Stimulated activated naive B cell treated with anti-CD40 and anti-IgM and Interleukin-4, amounts not matched to agents 10 μg/mL and 1 μg/mL and 100 μg/mL, for 72 hours (primary cell): ENCODE measurements at places on chromosomes 6 and 20.

DNA sequence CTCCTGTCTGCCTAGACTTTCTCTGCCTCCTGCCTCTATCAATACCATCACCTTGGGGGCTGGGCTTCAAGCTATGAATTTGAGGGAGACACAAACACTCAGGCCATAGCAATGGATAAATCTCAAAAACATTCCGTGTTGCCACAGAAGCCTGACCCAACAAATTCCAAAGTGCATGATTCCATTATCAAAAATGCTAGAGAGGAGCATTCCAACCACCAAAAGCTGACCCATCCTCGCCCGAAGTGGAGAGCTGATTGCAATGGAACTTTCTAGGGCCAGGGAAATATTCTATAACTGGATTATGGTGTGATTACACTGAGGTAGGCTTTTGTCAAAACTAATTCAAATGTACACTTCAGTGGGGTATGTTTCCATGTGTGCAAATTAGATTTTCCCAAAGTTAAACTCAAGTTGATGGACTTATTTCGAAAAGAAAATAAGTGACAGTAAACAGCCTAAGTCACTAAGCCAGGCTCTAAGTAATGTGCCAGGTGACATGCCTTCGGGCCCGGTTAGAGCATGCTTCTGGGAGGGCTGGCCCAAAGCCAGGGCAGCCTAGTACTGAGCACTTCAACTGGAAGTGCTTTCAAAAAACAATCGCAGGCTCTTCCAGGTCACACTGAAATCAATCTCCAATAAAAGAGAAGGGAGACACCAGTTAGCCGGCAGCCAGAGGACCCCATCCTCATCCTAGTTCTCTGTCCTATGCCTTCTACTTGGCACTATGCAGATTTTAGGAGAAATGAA lies 142.3 kb downstream of the TBXT start:
- no peak for DNase-seq

DNA sequence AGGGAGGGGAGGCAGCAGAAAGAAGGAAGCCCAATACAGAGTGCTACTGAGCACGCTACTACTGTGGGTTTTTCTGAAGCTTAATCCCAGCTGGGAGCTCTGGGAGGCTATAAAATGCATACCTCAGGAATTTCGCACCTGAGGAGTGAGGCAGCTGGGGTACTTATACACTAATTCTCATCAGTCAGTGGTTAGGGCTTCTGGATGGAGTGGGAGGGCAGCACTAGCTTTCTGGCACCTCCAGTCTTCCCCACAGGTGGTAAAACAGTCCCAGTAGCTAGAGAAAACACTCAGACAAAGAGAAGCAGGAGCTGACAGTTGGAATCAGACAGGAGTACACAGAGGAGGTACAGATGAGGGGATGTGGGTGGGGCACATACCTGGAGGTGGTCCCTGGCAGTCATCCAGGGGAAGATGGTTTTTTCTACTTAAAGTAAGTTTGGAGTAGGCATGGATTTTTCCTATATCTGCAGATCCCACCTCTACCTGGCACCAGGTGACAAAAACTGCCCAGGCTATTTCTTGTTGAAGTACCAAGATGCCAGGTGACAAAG lies 37.8 kb downstream of the CPXM1 start:
- DNase-seq, result no peak

DNA sequence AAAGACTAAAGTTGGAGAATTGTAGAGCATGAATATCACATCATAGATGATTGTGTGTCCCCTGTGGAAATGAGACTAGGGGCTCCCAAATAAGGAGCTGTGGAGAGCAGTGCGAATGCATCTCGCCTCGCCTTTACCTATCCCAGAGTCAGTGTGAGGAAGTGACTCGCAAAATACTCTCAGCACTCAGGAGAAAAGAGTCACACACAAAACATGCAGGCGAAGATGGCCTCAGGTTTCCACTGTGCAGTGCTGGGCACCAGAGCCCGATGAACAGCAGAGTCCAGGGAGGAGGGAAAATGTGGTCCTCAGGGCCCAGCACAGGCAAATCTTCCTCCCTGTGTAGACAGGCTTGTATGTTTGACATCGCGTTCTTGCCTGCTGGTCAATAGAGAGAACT lies 126.5 kb upstream of the AFDN start:
- no peak for DNase-seq

DNA sequence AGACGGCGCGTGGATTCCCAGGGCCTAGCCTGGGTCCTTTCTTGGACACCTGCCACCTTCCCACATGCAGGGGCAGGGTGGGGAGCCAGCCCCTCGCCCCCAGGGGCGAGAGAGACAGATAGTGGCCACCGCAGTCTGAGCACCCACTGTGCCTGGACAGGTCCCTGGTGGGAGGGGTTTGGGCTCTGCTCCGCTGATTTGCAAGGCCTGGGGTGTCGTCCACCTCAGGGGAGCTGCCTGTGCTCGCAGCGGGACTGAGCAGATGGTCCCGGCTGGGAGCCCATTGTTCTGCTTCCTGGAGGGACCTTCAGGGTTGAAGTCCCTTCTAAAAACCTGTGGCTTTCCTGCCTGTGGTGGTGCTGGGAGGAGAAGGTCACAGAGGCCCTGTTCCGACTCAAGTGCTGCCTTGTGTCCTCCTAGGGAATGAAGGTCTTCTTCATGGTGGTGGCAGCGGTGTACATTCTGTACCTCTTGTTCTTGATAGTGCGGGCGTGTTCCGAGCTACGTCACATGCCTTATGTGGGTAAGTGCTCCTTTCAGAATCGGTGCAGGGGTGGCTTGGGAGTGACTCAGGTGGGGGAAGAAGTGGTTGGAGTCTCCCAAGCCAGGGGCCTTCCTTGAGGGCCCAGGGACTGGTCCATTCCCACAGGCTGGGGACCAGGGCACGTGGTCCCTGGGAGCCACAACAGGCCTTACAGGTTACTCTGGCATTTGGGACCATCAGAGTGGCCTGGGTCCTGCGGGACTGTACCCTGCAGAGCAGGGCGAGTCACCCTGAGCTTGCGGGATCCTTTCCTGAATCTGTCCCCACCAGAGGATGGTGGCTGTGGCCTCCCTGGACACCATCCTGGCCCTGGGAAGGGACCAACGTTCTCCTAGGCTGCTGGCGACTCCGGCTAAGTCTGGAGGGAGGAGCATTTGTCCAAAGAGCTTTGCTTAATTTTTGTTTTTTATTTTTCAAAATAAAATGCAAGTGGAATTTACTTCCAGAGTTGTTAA lies 19.6 kb downstream of the DYNLT1 start:
- DNase-seq, result no peak

DNA sequence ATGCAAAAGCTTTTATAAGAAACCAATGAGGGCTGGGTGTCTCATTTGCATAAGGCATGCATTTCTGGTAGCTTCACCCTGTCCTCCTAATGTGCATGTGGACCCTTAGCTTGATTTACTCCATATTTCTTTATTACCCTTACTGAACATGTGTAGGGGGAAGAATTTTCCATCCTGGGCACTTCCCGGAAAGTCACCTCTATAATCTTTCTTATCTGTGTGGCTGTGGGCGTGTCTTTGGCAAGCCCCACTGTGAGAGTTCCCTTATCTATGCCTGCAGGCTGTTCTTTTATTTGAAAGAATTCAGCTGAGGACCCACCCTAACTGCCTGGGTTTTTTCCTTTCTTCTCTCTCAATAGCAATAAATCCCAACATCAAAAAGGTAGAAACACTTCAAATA lies 627.8 kb downstream of the DOK5 start:
- DNase-seq, result no peak

DNA sequence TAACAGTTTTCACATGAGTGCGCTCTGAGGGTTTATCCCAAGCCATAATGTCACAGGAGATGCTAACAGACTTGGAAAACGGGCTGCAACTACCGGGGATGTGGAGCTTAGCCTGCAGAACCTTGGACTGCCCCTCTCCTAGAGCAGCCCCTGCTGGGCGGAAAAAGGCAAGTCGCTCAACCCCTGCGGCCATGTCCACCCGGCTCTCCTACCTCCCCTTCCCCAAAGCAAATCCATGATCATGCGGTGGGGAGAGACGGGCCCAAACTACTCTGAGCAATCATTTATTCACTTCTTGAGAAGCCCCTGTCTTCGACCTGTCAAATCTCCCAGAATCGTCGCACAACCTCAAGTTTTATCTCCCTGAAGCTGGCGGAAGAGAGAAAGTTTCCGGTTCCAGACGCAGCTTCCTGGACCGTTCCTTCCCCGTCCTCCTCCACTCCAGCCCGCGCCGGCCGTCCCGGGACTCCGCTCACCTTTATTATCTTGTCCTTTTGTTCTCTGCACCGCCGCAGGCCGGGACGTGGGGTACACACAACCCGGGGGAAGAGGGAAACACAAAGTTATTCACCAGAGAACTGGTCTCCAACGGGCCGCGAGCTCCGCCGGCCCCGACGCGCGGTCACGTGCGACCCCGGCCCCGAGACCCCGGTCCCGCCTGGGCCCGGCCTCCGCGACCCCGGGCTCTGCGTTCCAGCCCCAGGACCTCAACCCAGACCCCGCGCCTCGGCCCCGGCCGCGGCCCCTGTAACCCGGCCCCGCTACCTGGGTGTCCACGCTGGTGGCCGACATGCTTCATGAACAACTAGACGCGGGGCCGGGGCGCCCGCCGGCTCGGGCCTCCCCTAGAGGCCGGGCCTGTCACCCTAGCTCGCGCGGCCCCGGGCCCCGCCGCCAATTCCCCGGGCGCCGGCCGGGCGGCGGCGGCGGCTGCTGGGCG lies 560 bp downstream of the YTHDF1 start:
- DNase-seq, result no peak

GRCh38 chr20:48652961-48653705 lies 174.7 kb downstream of the PREX1 start:
- no peak for DNase-seq

DNA sequence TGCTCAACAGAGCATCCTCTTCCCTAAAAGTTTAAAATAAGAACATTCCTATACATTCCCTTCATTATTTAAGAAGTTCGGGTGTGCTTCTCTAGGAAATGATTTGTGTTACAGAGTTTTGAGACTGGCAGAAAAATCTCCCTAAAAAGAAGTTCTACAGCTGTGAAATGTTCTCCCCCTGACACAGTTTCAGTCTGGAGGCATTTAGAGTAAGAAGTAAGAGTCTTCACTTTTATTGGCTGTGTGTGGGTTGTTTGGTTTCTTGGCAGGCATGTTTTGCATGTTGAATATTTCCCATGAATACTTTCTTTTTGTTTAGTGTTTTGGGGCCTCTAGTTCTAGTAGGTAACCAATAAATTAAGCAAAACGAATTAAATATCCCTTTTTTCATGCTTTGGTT lies 195.9 kb downstream of the TENT5A start:
- DNase-seq, result no peak

DNA sequence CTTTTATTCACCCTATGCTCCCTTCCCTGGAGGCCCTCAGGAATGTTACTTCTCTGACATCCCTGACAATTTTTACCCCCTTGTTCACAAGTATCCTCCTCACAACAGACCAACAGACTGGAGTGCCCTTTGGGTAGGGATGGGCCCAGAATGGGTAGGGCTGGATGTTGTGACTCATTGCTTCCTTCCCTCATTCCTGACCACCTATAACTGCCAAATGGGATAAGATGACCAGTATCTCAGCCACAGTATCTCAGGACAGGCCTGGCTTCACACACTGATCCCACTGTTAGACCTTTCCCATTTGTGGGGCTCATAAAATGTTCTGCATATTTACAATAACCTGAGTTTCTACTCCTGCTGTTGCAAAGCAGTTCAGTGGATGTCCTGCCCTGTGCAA lies 223.0 kb upstream of the LRFN2 start:
- no peak for DNase-seq

GRCh38 chr6:170314983-170315382 lies 8.4 kb downstream of the FAM120B start:
- DNase-seq, result no peak

GRCh38 chr6:79602859-79603258 lies 28.3 kb upstream of the SH3BGRL2 start:
- DNase-seq, result no peak

DNA sequence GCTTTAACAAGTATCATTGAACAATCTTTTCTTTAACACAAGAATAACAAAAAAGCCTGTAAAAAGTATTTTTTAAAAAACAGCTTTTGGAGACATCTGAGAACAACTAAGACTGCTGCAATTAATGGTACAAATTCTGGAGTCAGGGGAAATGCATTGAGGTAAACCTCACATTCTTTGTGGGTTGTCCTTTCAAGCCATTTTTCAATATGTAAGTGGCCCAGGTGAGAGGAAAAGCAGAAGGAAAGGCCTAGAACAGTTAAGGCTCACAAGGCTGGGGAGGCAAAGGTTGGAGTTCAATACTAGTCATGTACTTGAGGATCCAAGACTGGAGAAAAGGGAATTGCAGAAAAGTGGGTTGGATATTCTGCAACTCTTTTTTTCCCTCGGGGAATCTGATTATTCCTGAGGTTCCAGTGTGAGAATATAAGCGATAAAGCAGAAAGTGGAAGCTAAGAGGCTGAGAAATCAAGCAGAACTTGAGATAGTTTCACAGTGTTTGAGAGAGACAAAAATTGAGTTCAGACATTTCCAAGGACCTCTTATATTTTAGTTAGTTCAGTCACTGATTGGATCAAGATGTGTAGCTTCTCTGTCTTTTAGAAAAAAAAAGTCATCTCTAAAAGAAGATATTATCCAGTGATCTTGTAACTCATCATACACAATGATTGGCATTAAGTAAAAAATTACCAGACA lies 25.0 kb upstream of the TXLNB start:
- DNase-seq, result no peak

GRCh38 chr20:58436868-58437645 lies 48.0 kb downstream of the VAPB start:
- DNase-seq, result no peak

DNA sequence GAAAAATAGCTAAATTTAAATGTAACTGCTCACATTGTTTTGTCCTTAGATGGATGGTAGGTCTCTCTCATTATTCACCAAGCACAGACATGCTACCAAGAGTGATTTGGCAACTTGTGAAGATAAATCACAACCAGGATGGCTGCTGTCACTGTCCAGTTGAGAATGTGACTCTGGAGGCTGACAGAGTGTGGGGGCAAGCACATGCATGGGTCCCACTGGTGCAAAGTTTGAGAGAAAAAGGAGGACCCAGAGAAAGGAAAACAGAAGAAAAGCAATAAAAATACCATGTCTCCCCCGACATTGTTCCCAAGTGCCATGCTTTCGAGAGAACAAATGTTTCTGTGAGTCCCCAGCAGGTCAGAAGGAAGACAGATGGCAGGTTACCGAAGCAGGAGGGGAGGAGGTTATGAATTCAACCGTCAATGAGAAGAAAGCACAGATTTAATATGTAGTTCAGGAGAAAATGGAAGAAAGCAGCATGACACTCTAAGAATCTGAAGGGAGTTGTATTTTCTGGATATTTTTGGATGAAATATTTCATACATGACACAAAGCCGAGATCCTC lies 73.0 kb upstream of the TSHZ2 start:
- DNase-seq, result no peak

GRCh38 chr6:53273370-53273769 lies 75.4 kb downstream of the ELOVL5 start:
- no peak for DNase-seq

- DNase-seq, result no peak
These were observed 5.6 kb downstream of the RAB23 start for GRCh38 chr6:57216235-57217101.

- DNase-seq, result peak; percentile 61
These were observed 27.9 kb downstream of the DNMT3B start for GRCh38 chr20:32789896-32790750.

DNA sequence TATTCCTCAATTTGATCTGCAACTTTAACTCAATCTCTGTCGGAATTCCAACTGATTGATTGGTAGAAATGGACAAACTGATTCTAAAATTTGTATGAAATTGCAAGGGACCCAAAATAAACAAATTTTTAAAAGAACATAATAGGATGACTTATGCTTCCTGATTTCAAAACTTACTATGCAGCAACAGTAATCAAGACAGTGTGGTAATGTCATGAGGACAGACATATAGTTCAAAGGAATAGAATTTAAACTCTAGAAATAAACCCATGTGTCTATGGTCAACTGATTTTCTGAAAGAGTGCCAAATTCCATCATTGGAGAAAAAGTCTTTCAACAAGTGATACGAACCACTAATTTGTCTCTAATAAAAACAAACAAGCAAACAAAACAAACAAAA lies 1320.1 kb upstream of the GJE1 start:
- DNase-seq, result no peak
